Endodermal cell (in vitro differentiated cells): ENCODE measurements at places on chromosomes 3 and 15. TPM values are rescaled to one million over a fixed set of nuclear protein-coding genes. Genes with fewer than 3 reads are reported as not detected.

GRCh38 chr3:57803647-57804081 lies 47.6 kb downstream of the SLMAP start:
- DNase-seq = peak; percentile 56
- H3K36me3 ChIP-seq = no peaks in the 10 kb centered on the region
- peaks cover 6% of the 10 kb centered on the region for H3K4me1 ChIP-seq
- H3K27ac ChIP-seq = no peak overlapping the region
- H3K27me3 ChIP-seq = no peaks in the 10 kb centered on the region

The CNBP gene
- 284 and 294 TPM in 2 replicates for total RNA-seq

DNA sequence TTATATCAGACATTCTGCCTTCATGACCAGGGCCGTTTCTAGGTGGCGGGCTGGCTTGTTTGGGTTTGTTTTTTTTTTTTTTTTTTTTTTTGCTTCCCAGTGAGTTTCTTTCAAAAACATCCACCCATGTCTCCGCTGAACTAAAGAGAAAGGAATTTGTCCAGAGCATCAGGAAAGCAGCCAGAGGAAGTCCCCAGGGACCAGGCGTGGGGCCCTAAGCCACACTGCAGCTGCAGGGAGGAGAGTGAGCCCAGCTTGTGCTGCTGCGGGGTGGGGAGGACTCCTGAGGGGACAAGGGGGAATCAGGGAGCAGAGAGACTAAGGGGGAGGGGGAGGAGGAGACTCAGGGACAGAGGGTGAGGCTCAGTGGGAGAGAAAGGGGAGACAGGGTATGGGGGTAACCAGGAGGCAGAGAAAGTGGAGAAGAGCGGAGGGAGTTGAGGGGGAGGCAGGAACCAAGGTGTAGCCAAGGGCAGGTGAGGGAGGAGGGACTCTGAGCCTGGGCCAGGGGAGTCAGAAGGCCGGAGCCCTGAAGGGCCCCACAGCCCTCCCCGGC lies 49.5 kb downstream of the CYP11A1 start:
- H3K27me3 ChIP-seq = no peaks in the 10 kb centered on the region
- no peaks in the 10 kb centered on the region for H3K36me3 ChIP-seq
- H3K4me1 ChIP-seq = peaks cover 6% of the 10 kb centered on the region
- no peak overlapping the region for H3K4me3 ChIP-seq

DNA sequence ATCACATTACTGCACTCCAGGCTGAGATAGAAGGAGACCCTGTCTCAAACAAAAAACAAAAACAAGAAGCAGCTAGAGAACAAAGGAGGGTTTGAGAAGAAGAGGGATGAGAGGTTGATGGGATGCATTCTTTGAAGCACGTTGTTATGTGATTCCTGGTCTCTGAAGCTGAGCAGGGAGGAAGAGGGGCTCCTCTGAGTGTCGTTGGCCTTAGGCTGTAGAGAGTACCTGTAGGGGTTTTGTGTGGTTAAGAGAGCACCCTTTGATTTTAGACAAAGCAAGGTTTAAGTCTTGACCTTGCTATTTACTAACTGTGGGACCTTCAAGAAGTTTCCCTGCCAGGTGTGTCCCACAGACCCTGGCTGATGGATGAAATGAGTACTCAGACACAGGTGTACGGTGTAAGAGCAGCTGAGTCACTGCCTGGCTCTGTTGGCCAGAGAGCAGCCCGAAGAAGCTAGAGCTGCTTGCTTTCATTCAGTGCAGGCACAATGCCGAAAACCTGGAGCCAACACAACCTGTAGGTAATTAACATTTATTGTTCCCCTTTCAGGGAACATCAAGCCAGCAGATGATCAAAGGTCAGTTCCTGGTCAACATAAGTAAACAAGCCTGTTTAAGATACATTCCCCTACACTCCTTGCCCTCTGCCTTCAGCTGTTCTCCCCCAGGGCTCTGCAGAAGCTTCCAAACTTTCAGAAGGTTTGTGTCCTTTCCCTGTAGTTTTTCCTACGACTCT lies 67.2 kb downstream of the LRRK1 start:
- DNase-seq = no peak
- H3K4me1 ChIP-seq = no peaks in the 10 kb centered on the region
- H3K27me3 ChIP-seq = no peaks in the 10 kb centered on the region
- no peak overlapping the region for H3K27ac ChIP-seq
- H3K36me3 ChIP-seq = no peaks in the 10 kb centered on the region

- H3K4me1 ChIP-seq = no peaks in the 10 kb centered on the region
- H3K36me3 ChIP-seq = no peaks in the 10 kb centered on the region
- peak overlapping the region; percentile 90 for H3K4me3 ChIP-seq
- no peak for DNase-seq
These were observed 2.2 kb downstream of the HOMER2 start for GRCh38 chr15:82950295-82950694.

The MRPS22 gene
- total RNA-seq = 34.8 and 39.6 TPM in 2 replicates

GRCh38 chr3:184016811-184017671 lies 643 bp downstream of the ABCC5 start:
- DNase-seq = peak; percentile 86
- H3K4me1 ChIP-seq = no peaks in the 10 kb centered on the region
- H3K27ac ChIP-seq = peak overlapping the region; percentile 92
- peak overlapping the region; percentile 96 for H3K4me3 ChIP-seq

The FBLN2 gene
- 57.2 to 146 TPM (median 136 TPM) in 3 replicates for total RNA-seq

DNA sequence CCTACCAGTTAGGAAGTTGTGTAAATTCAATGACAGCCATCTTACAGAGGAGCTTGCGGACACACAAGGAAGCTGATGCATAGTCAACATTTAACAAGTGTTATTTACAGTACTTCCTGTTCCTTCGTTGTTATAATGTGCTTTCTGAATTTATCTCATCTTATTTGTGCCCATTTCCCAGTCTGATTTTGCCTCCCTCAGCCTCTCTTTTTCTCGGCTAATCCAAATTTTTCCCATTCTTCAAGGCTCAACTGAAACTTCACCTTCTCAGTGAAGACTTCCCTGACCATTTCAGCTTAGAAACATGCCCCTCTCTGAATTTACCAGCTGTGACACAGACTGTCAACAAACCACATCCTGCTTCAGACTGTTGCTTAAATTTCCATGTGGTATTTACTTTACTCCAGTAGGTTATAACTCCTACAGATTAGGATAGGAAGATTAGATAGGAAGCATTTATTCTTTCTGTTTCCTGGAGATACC lies 55.7 kb upstream of the CP start:
- no peak overlapping the region for H3K27ac ChIP-seq
- H3K36me3 ChIP-seq = no peaks in the 10 kb centered on the region
- H3K4me3 ChIP-seq = no peak overlapping the region
- peaks cover 15% of the 10 kb centered on the region for H3K4me1 ChIP-seq

The RLBP1 gene
- total RNA-seq = not detected in 2 replicates

The GPR171 gene
- not detected in 3 replicates for total RNA-seq

The CADM2 gene
- total RNA-seq = 20.4 and 24.1 TPM in 2 replicates

The FRMD4B gene
- total RNA-seq = 2.1 to 3.7 TPM (median 2.1 TPM) in 3 replicates

The SHISA5 gene
- 193 to 248 TPM (median 209 TPM) in 3 replicates for total RNA-seq

DNA sequence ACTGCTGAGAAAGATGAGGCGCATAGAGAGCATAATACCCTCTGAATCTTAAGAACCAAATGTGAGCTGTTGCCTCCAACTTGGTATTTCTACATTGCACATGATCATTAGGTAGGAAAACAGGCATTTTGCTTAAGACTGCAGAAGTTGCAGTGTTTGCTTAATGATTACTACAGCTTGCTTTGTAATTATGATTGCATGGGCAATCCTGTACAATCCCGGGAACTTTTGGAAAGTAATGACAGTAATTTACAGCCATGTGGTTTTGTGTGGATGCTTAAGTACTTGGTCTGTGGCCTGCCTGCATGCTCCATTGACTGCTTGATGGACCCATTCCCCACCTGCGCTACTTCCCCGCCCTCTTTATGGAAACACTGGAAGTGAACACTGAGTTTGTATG lies 301.1 kb downstream of the DIPK2A start:
- no peak overlapping the region for H3K27ac ChIP-seq
- H3K4me1 ChIP-seq = no peaks in the 10 kb centered on the region
- no peak for DNase-seq
- H3K4me3 ChIP-seq = no peak overlapping the region
- H3K27me3 ChIP-seq = no peaks in the 10 kb centered on the region

DNA sequence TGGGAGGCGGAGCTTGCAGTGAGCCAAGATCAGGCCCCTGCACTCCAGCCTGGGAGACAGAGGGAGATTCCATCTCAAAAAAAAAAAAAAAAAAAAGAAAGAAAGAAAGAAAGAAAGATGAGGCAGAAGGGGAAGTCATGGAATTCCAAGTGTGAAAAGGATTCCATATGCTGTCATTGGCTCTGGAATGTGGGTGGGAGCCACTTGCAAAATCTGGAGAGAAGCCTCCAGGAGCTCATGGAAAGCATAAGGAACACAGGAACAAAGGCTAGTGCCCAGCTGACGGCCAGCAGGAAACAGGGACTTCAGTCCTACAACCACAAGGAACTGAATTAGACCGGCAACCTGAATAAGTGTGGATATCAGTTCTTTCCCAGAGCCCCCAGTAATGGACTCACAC lies 12.5 kb upstream of the TRAK1 start:
- no peak overlapping the region for H3K27ac ChIP-seq
- H3K4me1 ChIP-seq = peaks cover 7% of the 10 kb centered on the region
- DNase-seq = no peak
- no peak overlapping the region for H3K4me3 ChIP-seq

The PLXNA1 gene
- total RNA-seq = 43.5 to 70.8 TPM (median 66.3 TPM) in 3 replicates

DNA sequence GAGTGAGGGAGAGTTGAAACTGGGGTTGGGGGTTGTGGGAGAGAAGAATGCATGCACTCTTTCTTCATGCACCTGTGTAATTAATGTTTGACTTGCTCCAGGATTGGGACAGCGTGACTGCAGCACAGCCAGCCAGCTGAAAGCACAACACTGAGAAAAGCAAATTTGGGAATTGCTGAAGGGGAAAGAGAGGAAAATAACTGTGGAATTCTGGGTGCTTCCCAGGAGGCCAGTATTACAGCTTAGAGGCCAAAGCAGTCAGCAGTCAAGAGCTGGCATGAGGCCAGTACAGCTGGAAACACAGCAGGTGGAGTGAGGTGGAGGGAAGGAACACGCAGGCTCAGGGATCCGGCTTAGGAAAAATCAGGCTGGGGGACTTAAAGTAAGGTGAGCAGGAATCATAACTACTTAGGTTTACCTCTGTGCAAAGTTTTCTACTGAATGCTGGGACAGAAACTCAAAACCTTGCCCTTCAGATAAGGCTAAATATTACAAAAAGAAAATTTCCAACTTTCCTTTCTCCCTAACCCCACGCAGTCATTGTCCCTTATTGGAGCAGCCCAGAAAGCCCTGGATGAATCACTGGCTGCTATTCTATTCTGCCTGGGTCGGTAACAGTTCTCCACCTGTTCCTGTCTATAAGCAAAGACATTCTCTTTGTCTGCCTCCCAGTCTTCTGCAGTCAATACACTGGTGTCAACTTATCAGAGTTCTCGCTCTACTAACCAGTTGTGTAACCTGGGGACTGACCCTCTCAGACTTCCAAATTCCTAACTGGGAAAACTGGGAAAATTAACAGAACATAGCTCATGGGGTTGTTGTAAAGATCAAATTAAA lies 167.2 kb downstream of the MAGI1 start:
- H3K27me3 ChIP-seq = no peaks in the 10 kb centered on the region
- H3K4me1 ChIP-seq = no peaks in the 10 kb centered on the region
- H3K36me3 ChIP-seq = no peaks in the 10 kb centered on the region
- no peak overlapping the region for H3K27ac ChIP-seq
- DNase-seq = no peak

The CFAP100 gene
- 0.66 and 0.70 TPM in 2 replicates for total RNA-seq
